Activated CD8-positive, alpha-beta T cell treated with anti-CD3 and anti-CD28 coated beads, Interleukin-2, amount 10 ng/mL, durations not matched to agents 7 days and 5 days (primary cell): ENCODE measurements at places on chromosomes 7 and 10. TPM values are rescaled to one million over a fixed set of nuclear protein-coding genes. Genes with fewer than 3 reads are reported as not detected.

The MYH16 gene
- not detected for total RNA-seq

The SEC61G gene
- total RNA-seq = 123 TPM

The SYT15B gene
- total RNA-seq = 0.23 TPM

The GSTO2 gene
- total RNA-seq = 0.94 TPM

The TRIM74 gene
- 1.7 TPM for total RNA-seq

The MKI67 gene
- total RNA-seq = 368 TPM

The AKR1E2 gene
- total RNA-seq = 8.9 TPM

The VSTM4 gene
- not detected for total RNA-seq

The WEE2 gene
- total RNA-seq = not detected

The IRF5 gene
- 8.0 TPM for total RNA-seq

The CDC14C gene
- total RNA-seq = not detected

GRCh38 chr10:125009661-125010161 is 67.8 kb downstream of the ZRANB1 start:
- no peak overlapping the region for H3K4me3 ChIP-seq
- DNase-seq = no peak
- peaks cover 3% of the 10 kb centered on the region for H3K4me1 ChIP-seq
- H3K27ac ChIP-seq = no peak overlapping the region
- H3K27me3 ChIP-seq = peaks cover 19% of the 10 kb centered on the region

DNA sequence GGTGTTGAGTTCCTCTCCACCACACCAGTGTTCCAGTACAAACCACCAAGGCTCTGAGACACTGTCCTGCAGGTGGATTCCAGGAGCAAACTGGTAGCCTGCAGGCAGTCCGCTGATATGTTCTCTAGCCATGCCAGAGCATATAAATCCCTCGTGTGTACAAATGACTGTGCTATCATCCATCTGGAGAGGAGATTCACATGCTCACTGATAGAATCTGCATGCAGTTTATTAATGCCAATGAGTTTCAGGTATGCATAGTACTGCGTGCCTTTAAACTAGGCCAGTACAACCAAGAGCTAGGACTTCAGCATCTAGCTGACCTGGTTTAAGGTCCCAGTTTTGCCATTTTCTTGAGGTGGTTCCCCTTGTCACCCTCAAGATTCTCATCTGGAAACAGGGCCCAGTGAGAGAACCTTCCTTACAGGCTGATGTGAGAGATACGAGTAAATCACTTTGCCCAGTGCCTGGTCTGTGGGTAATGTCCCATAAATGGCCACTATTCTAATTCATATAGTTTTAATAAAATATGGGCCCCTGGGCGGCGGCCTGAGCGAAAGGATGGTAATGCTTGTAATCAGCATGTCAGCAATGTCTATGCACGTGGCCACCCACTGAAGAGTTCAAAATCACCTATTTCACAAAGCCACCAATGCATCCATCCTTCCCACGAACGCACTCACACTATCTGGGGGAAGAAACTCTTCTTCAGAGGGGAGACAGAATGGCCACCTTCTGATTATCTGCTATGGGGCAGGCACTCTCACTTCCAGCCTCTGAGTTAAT is 268.0 kb upstream of the ZMIZ1 start:
- no peak overlapping the region for H3K27ac ChIP-seq
- DNase-seq = no peak
- no peaks in the 10 kb centered on the region for H3K36me3 ChIP-seq
- H3K4me3 ChIP-seq = no peak overlapping the region
- peaks cover 4% of the 10 kb centered on the region for H3K27me3 ChIP-seq
- no peaks in the 10 kb centered on the region for H3K4me1 ChIP-seq

- no peak for DNase-seq
- H3K4me1 ChIP-seq = no peaks in the 10 kb centered on the region
- no peak overlapping the region for H3K27ac ChIP-seq
These were observed 26.7 kb upstream of the SLF2 start for GRCh38 chr10:100886091-100886490.

GRCh38 chr10:102172288-102172687 is 20.1 kb downstream of the NOLC1 start:
- no peak overlapping the region for H3K27ac ChIP-seq
- H3K4me3 ChIP-seq = no peak overlapping the region

- H3K4me3 ChIP-seq = no peak overlapping the region
- no peaks in the 10 kb centered on the region for H3K36me3 ChIP-seq
- DNase-seq = peak; percentile 69
- H3K4me1 ChIP-seq = peaks cover 55% of the 10 kb centered on the region
- H3K27me3 ChIP-seq = peaks cover 13% of the 10 kb centered on the region
These were observed 23.6 kb downstream of the ST8SIA6 start for GRCh38 chr10:17430647-17431355.

GRCh38 chr7:23713285-23714149 is 3.5 kb downstream of the STK31 start:
- no peaks in the 10 kb centered on the region for H3K27me3 ChIP-seq
- no peak overlapping the region for H3K4me3 ChIP-seq
- H3K4me1 ChIP-seq = no peaks in the 10 kb centered on the region
- no peaks in the 10 kb centered on the region for H3K36me3 ChIP-seq
- no peak overlapping the region for H3K27ac ChIP-seq
- DNase-seq = no peak

DNA sequence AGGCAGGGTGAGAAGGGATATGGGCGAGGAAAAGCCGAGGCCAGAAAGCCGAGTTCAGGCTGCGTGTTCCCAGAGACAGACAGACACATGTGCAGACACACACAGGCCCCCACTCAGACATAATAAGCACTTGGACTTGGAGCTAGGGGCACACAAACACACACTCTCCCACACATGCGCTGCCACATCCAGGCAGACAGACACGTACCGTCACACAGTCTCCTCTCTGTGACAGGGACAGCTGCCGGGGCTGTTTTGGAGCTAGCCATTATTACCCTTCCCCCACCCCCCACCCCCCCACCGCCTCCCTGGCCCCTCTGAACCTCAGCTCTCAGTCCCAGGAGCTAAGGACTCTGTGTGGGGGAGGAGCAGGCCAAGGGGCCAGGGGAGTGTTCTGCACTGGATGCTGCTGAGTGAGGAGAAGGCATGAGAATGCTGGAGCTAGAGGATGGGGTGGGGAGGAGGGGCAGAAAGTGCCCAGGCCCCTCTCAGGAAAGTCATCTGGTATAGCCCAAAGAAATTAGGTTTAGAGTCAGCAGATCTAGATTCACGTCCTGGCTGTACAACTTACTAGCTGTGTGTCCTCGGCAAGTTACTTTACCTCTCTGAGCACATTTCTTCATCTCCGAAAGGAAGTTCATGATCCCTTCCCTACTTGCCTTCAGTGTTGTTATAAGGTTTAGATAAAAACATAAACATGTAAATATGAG is 6.3 kb downstream of the PITX3 start:
- H3K27ac ChIP-seq = no peak overlapping the region
- no peak for DNase-seq
- peaks cover 13% of the 10 kb centered on the region for H3K4me1 ChIP-seq
- peaks cover 62% of the 10 kb centered on the region for H3K27me3 ChIP-seq
- H3K36me3 ChIP-seq = no peaks in the 10 kb centered on the region

GRCh38 chr10:88866454-88866853 is 13.6 kb upstream of the STAMBPL1 start:
- H3K27ac ChIP-seq = no peak overlapping the region
- H3K4me3 ChIP-seq = no peak overlapping the region
- H3K4me1 ChIP-seq = peaks cover 2% of the 10 kb centered on the region
- H3K27me3 ChIP-seq = peaks cover 3% of the 10 kb centered on the region
- DNase-seq = no peak

DNA sequence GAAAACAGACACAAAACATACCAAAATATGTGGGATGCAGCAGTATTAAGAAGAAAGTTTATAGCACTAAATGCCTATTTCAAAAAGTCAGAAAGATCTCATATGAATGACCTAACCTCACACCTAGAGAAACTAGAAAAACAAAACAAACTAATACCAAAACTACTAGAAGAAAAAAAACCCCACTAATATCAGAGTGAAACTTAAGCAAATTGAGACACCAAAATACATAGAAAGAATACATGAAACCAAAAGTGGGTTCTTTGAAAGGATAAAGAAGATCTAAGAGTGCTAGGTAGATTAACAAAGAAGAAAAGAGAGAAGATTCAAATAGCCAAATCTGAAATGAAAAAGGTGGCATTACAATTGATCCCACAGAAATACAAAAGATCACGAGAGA is 494.1 kb downstream of the SH2D4B start:
- H3K36me3 ChIP-seq = no peaks in the 10 kb centered on the region
- H3K27ac ChIP-seq = no peak overlapping the region
- no peaks in the 10 kb centered on the region for H3K4me1 ChIP-seq
- DNase-seq = no peak
- H3K27me3 ChIP-seq = no peaks in the 10 kb centered on the region

DNA sequence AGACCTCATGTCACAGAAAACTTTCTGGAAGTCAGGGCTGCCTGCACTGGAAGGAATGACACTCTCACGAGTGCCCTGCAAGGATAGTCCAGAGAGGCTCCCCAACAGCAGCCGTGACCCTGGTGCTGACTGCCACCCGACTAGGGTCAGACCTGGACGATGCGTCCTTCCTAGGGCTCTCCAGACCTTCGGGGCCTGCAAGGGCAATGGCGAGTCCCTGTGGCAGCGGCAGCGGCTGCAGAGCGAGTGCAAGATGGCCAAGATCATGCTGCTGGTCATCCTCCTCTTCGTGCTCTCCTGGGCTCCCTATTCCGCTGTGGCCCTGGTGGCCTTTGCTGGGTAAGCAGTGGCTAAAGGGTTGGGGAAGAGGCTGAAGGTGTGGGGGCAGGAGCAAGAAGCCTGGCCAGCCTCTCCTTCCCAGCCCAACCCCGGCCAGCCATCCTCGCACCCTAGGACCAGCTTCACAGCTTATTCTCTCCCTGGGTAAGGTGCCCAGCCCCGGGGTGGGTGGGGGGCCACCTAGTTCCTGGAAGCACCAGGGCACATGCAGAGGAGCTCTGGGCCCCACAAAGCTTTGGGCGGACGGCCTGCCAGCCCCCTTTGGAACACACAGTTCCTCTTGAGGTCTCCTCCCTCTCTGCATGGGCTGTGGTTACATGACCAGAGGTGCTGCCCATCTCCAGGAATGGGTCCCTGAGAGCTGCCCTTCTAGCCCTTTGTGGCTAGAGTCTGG is 5.5 kb downstream of the OPN4 start:
- H3K27me3 ChIP-seq = no peaks in the 10 kb centered on the region
- H3K27ac ChIP-seq = no peak overlapping the region
- no peak overlapping the region for H3K4me3 ChIP-seq
- H3K36me3 ChIP-seq = no peaks in the 10 kb centered on the region
- DNase-seq = no peak
- no peaks in the 10 kb centered on the region for H3K4me1 ChIP-seq

GRCh38 chr7:71132127-71132376 is at the start of gene GALNT17:
Gene GALNT17 (plus strand): TSS chr7:71132144.
- no peak for DNase-seq
- peaks cover 12% of the 10 kb centered on the region for H3K27me3 ChIP-seq
- H3K27ac ChIP-seq = peak within 1 kb of the TSS; percentile 49
- peaks cover 4% of the 10 kb centered on the region for H3K36me3 ChIP-seq

DNA sequence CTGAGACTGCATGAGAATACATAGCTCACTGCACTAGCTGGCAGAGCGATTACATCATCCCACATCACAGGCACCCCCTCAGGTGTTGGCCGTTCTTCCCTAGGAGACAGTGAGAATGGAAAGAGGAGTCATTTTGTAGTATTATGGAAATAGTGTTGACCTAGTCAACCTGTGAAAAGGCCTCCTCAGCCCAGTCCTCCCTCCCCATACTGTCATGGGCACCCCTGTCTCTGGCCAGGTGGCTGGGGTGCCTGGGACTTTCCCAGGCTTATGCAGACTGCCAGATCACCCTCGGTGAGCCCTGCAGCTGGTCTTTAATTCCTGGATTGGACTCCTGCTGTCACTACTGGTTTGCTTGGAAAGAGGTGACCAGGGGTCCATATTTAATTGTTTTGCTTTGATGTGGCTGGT is 4.0 kb downstream of the INPP5A start:
- peaks cover 78% of the 10 kb centered on the region for H3K4me1 ChIP-seq
- H3K27ac ChIP-seq = peak overlapping the region; percentile 61
- peaks cover 11% of the 10 kb centered on the region for H3K36me3 ChIP-seq
- H3K27me3 ChIP-seq = no peaks in the 10 kb centered on the region
- H3K4me3 ChIP-seq = no peak overlapping the region

DNA sequence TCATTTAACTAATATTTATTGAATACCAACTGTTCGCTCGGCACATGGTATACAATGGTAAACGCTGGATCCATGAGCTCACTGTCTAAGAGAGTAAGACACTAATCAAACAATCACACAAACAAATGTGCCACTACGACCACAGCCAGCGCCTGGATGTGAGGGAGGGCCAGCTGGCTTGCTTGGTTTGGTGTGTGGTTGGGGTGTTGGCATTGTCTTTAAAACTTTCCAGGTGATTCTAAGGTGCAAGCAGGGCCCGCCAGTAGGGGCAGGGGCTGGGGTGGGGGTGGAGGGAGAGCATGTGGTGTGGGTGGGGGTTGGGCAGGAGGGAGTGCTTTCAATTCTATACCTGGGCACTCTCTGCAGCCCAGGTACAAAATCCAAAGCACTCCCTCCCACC is 31.6 kb downstream of the ADRA2A start:
- no peak overlapping the region for H3K27ac ChIP-seq
- no peaks in the 10 kb centered on the region for H3K4me1 ChIP-seq
- no peak for DNase-seq
- H3K27me3 ChIP-seq = peaks cover 4% of the 10 kb centered on the region
- no peaks in the 10 kb centered on the region for H3K36me3 ChIP-seq

DNA sequence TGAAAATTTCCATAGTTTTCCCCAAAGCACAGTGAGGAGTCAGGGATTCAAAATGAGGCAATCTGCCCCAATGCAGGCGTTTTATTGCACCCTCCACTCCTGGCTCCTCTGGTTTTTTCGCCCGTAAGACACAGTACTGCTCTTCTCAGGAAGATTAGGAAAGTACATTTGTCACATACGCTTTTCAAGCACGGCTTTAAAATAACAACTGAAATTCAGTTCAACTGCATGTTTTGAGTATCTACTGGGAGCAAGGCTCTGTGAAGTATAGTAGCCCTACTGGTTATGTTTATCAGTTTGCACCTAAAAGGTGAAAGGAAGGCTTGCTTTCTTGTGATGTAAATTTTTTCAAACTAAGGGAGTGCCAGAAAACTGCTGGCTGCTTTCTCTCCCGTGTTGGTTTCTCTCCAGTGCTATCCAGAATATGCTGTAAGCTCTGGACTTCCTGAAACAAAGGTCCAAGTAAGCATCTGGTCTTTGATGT is 1.9 kb upstream of the SGMS1 start:
- H3K4me3 ChIP-seq = peak overlapping the region; percentile 86
- no peak for DNase-seq
- H3K4me1 ChIP-seq = peaks cover 34% of the 10 kb centered on the region
- H3K36me3 ChIP-seq = peaks cover 5% of the 10 kb centered on the region
- no peaks in the 10 kb centered on the region for H3K27me3 ChIP-seq
- peak overlapping the region; percentile 90 for H3K27ac ChIP-seq

DNA sequence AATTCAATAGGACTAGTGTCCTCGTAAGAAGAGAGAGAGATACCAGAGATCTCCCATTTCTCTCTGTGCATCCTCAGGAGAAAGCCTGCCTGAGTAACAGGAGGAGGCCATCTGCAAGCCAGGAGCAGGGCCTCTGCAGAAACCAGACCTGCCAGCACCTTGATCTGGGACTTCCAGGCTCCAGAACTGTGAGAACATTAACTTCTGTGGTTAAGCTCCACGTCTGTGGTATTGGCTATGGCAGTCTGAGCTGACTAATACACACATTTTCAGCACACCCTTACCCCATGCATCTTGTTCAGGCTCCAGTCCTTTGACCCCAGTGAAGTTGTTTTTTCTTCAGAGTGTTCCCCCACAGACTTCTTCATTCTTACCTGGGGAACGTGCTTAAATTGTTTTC is 3.1 kb upstream of the CRTAC1 start:
- H3K27ac ChIP-seq = no peak overlapping the region
- H3K27me3 ChIP-seq = peaks cover 83% of the 10 kb centered on the region
- DNase-seq = no peak

GRCh38 chr7:14478834-14479510 is 423.6 kb downstream of the DGKB start:
- DNase-seq = no peak
- no peak overlapping the region for H3K27ac ChIP-seq
